ENCODE measurements at places on chromosomes 7 and 10.

GRCh38 chr7:50531401-50531911 lies 33.7 kb downstream of the DDC start:
- DNase-seq: peak; percentile 91

DNA sequence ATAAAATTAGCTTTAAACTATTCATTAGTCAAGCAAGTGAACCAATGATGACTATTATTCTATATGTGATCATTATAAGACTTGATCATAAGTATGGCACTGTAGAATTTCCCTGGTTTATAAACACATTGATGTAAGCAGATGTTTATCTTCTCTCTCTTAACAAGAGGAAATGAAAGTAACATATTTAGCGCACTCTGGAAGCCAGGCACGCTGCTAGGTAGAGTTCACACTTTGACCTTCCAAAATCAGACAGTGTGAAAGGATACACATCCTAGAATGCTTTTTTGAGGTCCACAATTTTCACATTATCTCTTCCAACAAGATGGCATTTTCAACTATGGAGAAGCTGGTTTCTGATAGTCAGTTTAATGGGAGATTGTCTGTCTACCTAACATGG lies 529.4 kb upstream of the IGFBP3 start:
- no peak for DNase-seq

DNA sequence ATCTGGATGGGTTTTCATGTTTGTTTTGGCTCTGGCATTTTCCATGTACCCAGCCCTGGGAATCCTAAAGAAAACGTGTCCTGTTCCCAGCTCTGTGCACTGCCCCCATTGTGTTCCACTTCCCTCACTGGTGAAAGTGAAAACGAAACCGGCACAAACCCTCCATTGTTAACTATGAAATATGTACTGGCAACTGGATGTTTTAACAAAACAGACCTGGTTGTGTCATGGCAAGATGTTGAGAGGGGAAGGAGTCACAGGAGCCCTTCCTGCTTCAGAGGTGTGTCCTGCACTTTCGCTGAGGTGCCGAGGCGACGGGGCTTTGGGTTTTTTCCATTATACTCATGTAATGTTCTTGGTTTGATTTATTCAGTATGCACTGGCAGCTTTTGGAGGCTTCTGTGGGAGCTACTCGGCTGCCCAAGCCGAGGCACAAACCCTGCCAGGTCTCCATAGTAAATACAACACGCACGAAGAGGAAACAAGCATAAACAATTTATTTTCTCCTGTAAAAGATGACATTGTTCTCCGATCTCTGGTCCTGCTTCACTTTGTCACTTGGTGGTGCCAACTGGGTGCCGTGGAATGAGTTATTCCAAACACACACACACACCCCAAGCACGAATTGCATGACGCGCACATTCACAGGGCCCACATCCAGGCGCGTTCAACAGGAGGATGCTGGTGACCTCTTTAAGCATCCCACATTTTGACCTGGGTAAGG lies 118.2 kb downstream of the CDK6 start:
- DNase-seq: peak; percentile 54

- no peak for DNase-seq
These were observed 78.4 kb upstream of the ADO start for GRCh38 chr10:62726142-62726541.

GRCh38 chr10:70145166-70145665 lies 1.3 kb downstream of the TYSND1 start:
- no peak for DNase-seq

All from SHP77 treated with DMSO at 0.1 percent for 48 hours (cell line).